ENCODE measurements at places on chromosomes 6 and 20. TPM values are rescaled to one million over a fixed set of nuclear protein-coding genes. Genes with fewer than 3 reads are reported as not detected.

BTNL2 gene
- not detected for total RNA-seq

GRCh38 chr20:6235510-6235909 is 112.7 kb upstream of the FERMT1 start:
- no peak for DNase-seq

- no peak for DNase-seq
Measured at GRCh38 chr6:1067346-1067745, 244.6 kb upstream of the FOXQ1 start.

DNA sequence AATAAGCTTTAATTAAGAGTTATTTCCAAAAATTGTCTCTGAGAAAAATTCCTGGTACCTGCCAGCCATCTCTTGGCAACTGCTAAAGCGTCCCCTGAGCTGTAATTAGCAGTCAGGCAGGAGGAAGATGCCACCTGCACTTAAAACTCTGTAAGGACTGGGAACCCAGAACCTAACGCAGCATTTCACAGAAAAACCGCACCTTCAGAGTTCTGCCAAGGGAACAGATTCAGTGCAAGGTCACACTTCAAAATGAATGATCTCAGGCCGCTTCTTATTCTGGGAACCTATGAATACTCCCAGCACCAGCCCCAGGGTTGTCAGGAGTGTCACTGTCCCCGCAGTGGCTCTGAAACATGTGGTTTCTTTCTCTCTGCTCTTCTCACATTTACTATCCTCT is 36.7 kb downstream of the INSM1 start:
- no peak for DNase-seq

GRCh38 chr6:27902335-27903314 is 9.6 kb downstream of the OR2B2 start:
- peak; percentile 90 for DNase-seq
